ENCODE measurements at places on chromosomes 5 and 9. TPM values are rescaled to one million over a fixed set of nuclear protein-coding genes. Genes with fewer than 3 reads are reported as not detected.

ELAVL2 gene
- 311 TPM for total RNA-seq

KDM4C gene
- total RNA-seq, result 43.2 TPM

TAS2R1 gene
- not detected for total RNA-seq

SLC1A3 gene
- 161 TPM for total RNA-seq

WDR31 gene
- total RNA-seq, result 2.4 TPM

DNA sequence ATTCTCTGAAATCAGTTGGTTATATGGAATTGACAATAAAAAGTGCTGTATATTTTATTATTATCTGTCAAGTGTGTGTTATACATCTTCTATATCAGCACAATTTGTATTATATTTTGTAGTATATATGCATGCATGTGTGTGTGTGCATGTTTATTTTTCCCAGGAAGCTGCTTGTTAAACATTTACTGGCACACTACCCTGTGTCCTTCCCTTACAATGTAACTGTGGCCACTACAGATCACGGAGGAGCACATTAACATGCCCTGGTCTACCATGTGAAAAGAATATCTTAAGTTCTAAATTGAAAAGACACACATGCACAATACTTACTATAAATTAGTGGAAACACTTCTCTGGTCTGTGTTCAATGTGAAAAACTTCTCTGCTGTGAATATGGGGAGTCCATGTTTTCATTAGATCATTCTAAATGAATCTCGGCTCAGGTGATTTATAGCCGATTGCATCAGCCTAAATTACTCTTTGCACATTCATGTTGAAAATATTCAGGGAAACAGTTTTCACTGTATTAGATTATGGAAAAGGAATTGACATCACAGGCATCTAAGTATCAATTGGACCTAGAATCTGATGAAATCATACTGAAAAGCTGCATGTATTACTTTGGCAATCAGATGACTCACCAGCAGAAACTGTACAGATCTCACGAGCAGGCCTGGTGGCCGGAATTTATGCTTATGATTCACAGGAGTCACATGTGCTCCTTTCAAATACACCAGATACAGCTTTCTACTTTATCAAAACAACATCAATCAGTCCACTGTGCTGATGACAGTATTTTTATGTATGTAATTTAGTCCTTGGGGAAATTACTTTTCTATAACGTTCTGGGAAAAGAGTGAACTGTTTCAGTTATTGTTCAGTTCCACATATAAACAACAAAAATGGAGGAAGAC is 39.4 kb downstream of the LURAP1L start:
- peak; percentile 27 for DNase-seq

DNA sequence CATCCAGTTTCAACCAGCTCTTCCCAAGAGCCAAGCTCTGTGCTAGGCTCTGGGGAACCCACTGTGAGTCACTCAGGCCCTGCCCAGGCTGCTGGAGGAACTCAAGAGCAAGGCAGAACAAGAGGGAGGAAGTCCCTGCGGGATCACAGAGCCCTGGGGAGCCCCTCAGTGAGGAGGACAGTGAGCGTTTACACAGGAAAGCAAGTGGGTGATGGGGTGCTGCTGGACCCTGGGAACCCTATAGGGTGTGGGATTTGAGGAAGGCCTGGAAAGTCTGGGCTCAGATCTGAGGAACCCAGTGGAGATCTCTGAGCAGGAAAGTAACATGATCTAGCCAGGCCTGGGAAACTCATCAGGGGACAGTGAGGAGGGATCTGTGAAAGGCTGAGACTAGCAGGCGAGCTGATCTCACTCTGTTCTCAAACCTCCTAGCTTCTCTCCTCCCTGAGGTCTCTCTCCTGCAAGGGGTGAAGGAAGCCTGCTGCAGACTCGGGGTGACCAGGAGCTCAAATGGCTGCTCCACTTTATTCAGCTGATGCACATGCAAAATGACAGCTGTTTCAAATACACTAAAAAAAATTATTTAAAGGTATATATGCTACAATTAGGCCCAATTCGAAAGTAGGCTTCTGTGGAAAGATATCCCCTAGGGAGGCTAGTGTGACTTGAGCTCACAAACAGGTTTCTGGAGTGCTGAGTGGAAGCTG is 70.0 kb downstream of the SHB start:
- DNase-seq, result no peak

GRCh38 chr9:79279356-79279755 is 292.4 kb upstream of the TLE4 start:
- no peak for DNase-seq

DNA sequence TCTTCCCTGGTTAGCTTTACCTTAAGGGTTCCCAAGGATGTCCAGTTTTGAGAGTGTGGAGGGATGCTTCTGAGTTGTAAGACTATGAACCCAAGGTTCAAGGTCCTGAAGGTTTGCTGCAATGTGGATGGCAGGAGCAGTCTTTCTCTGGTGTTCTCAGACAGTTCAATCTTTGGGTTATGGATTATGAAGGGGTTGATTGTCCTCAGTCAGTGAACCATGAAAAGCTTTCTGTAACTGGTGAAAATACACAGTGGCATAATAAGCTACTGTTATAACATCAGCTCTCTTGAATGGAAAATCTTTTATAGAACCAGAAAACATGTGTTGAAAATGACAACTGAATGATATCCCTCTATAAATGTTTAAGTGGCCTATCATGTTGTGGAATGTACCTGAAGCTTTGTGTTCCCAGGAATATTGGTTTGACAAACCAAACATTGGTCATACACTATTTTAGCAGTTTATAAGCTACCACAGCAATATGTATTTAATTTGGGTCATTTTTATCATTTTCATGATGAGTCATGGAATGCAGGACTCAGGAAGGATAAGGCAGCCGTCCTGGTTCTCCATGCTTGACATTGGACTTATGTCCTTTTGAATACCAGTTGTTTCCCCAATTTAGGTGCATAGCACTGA is 1041.8 kb upstream of the ARRDC3 start:
- DNase-seq, result no peak

DNA sequence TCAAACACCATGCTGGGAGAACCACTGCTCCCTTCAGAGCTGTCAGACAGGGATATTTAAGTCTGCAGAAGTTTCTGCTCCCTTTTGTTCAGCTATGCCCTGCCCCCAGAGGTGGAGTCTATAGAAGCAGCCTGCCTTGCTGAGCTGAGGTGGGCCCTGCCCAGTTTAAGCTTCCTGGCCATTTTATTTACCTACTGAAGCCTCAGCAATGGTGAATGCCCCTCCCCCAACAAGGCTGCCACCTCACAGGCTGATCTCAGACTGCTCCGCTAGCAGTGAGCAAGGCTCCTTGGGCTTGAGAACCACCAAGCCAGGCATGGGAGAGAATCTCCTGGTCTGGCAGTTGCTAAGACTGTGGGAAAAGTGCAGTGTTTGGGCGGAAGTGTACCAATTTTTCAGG is 205.5 kb upstream of the PTGER4 start:
- no peak for DNase-seq

GRCh38 chr9:81850724-81851123 is 77.5 kb upstream of the SPATA31D4 start:
- no peak for DNase-seq

All from frontal cortex (tissue), 4 donors.